Renal cortex interstitium (tissue), 15 donors: ENCODE measurements at places on chromosomes 7 and 10. TPM values are rescaled to one million over a fixed set of nuclear protein-coding genes. Genes with fewer than 3 reads are reported as not detected.

GRCh38 chr10:76581506-76582256 lies 1055.9 kb downstream of the KCNMA1 start:
- DNase-seq: no peak

- no peak for DNase-seq
Measured at GRCh38 chr7:46747869-46748576, 827.0 kb upstream of the IGFBP3 start.

GRCh38 chr10:64863836-64864235 lies 1342.6 kb downstream of the REEP3 start:
- no peak for DNase-seq

DNA sequence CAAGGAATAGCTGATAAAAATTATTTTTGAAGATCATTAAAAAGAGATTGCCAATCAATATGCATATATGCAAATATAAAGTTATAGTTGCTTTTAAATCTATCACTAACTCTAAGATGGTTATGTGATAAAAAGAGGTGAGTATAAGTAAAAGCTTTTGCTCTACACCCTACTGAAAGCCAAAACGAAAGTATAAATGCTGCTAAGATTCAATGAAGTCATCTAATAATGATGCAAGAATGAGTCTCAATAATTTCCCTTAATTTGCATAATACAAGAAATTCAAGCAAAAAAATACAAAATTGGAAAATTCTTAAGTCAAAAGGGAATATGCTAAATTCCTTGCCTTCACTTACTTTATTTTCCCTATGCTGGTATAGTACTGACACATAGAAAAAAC lies 75.2 kb downstream of the WAPL start:
- DNase-seq: no peak

GRCh38 chr10:5665373-5666007 lies 905 bp downstream of the ASB13 start:
- DNase-seq: no peak

TAX1BP1 gene
- polyA plus RNA-seq: 111 TPM

DNA sequence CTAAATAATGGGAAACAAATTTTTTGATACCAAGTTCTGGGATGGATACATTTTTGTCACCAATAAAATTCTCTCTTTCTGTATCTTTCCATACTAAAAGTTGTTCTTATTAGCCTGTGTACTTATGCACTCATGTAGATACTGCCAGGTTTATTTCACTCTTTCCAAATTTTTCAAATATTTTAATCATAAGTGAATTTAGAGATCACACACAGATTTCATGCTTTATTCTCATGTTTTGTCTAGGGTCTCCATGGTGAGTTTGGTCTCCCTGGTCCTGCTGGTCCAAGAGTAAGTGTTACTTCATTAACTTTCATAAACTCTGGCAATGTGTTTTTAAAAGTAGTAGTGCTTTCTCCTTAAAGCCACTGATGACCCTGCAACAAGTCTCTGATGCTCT lies 20.3 kb downstream of the COL1A2 start:
- DNase-seq: no peak

- DNase-seq: no peak
Measured at GRCh38 chr10:45456233-45456632, 82.2 kb downstream of the ALOX5 start.

DNA sequence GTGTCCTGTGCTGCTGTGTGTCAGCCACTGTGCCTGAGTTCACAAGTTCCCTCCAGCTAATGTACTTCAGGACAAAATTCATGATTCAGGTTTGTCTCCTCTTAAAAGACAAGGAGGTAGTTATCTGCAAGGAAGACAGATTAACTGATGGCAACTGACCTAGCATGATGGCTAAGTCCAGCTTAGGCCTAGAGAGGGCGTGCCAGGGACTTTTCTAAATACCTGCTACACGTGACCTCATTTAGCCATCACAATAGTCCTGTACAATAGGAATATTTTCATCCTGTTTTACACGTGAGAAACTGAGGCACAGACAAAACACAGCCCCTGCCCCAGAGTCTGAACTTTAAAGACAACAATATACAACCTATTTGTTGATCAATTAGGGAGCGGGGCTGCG lies 275.7 kb downstream of the XPNPEP1 start:
- DNase-seq: no peak

MINDY4 gene
- polyA plus RNA-seq: 26.9 TPM

YKT6 gene
- 75.8 TPM for polyA plus RNA-seq

GRCh38 chr7:33702514-33703054 lies 202.8 kb upstream of the BMPER start:
- DNase-seq: no peak

DNA sequence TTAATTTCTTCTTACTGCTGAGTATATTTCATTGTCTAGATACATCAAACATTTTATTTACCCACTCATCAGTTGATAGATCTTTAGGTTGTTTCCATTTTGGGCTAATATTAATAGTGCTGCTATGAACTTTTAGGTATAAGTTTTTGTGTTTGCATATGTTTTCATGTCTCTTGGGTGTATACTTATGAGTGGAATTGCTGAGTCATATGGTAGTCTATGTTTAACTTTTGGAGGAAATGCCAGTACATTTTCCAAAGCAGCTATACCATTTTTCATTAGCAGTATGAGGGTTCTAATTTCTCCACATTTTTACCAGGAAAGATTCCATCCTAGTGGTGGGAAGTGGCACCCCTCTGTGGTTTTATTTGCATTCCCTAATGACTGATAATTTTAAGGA lies 101.1 kb downstream of the ANKRD30A start:
- DNase-seq: no peak

MEIG1 gene
- 1.1 TPM for polyA plus RNA-seq

- no peak for DNase-seq
Measured at GRCh38 chr10:5737352-5737751, 52.7 kb downstream of the TASOR2 start.

- no peak for DNase-seq
Measured at GRCh38 chr10:127447197-127447596, 101.9 kb upstream of the NPS start.

FBXL15 gene
- polyA plus RNA-seq: 12.0 TPM

- no peak for DNase-seq
Measured at GRCh38 chr7:111027396-111027795, 63.5 kb upstream of the LRRN3 start.

ANKRD61 gene
- polyA plus RNA-seq: 3.9 TPM

DNA sequence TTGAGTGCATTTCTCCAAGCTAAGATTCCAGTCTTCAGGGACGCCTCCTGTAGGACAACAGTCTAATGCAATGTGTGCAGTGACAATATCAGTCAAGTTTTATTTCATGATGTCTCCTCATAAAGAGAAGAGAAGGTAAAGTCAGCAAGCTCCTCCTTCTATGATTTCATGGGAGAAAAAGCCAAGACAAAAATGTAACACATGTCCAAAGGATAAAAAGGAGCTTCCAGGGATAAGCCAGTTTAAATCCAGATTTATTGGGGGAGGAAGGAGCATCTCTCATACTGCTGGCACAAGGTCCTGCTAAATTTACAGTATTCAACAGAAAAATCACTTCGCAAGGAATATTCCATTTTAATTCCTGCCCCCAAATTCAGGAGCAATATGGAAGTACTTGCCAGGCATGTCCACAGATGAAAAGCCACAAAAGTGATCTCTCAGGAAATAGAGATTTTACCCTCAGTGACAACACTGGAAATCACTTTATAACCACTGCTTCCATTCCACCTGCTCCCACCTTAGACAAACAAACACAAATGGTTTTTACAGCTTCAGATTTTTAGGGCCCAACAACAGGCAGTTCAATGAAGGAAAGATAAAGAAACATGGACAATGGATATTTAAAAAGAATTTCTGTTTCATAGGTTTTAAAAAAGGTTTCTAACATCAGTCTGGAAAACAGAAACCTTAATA lies 677.5 kb upstream of the C7orf33 start:
- no peak for DNase-seq

GHRHR gene
- 0.14 TPM for polyA plus RNA-seq

NKX2-3 gene
- polyA plus RNA-seq: not detected
